ENCODE measurements at places on chromosomes 3 and 15.

- DNase-seq, result no peak
Observed at GRCh38 chr3:158789592-158789991, 12.3 kb upstream of the MFSD1 start.

- DNase-seq, result no peak
Observed at GRCh38 chr3:143158014-143158988, 38.7 kb downstream of the CHST2 start.

DNA sequence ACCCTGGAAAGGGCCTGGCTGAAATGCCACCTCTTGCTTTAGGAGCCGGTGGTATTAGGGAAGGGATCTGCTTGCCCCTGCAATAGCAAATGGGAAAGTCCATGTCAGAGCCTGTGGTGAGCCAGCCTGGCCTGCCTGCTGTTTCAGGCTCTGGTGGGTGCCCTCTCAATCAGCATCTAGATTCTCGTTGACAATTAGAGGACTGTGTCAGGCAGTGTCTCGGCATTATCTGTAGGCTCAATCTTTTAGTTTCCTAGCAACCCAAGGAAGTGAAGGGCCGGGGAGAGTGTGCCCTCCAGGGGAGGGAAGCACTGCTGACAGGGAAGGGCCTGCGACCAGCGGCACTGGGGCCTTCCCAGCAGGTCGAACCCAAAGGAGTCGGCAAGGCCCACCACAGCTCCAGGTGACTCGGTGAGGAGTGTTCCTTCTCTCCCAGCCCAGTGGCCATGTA, 42.1 kb downstream of the TLE3 start:
- DNase-seq, result peak; percentile 71

DNA sequence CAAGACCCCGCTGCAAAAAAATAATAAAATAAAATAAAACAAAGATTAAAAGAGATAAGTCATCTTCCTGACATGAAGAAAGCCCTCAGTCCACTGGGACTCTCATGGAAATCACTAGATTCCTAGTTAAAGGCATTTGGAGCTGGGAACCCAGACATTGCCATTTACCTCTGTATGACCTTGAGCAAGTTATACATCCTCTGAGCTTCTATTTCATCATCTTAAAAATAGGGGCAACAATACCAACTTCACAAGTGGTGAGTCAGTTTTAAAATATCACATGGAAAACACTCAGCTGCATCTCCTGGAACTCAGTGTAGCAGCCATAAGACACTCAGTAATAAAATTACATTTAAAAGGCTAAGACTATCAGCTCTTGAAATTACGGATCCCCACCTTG, 334.8 kb downstream of the ERC2 start:
- no peak for DNase-seq

DNA sequence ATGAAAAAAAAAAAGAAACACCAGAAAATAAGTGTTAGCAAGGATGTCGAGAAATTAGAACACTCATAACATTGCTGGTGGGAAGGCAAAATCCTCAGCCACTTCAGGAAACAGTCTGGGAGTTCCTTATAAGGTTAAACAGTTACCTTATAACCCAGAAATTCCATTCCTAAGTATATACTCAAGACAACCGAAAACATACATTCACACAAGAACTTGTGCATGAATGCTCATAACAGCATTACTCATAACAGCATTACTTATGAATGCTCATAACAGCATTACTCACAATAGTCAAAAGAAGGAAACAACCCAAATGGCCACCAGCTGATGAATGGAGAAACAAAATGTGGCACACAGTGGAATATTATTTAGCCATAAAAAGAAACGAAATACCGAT, 34.8 kb upstream of the DCP1A start:
- no peak for DNase-seq

- DNase-seq, result no peak
Observed at GRCh38 chr3:193890016-193890897, 245.7 kb upstream of the HES1 start.

DNA sequence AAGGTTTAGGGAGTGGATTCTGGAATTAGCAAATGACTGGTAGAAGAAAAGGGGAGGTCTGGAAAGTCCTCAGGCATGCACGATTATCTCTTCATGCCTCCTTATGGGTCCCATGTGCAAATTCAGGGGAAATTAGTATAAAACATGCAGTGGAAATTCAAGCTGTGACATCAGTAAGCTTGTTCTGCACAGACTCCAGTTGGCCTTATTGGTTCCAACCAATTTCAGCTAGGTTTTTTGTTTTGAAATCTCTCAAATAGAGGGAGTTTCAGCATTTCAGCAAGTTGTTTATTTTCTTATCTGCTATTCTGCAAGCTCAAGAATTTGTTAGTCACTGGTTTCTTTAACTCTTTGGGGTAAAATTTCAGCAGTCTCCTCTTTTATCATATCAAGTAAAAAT, 774 bp upstream of the TMCO5A start:
- DNase-seq, result no peak

- no peak for DNase-seq
Observed at GRCh38 chr3:16428612-16429011, 84.9 kb downstream of the RFTN1 start.

GRCh38 chr15:91704343-91704742, 149.2 kb upstream of the SLCO3A1 start:
- DNase-seq, result no peak

DNA sequence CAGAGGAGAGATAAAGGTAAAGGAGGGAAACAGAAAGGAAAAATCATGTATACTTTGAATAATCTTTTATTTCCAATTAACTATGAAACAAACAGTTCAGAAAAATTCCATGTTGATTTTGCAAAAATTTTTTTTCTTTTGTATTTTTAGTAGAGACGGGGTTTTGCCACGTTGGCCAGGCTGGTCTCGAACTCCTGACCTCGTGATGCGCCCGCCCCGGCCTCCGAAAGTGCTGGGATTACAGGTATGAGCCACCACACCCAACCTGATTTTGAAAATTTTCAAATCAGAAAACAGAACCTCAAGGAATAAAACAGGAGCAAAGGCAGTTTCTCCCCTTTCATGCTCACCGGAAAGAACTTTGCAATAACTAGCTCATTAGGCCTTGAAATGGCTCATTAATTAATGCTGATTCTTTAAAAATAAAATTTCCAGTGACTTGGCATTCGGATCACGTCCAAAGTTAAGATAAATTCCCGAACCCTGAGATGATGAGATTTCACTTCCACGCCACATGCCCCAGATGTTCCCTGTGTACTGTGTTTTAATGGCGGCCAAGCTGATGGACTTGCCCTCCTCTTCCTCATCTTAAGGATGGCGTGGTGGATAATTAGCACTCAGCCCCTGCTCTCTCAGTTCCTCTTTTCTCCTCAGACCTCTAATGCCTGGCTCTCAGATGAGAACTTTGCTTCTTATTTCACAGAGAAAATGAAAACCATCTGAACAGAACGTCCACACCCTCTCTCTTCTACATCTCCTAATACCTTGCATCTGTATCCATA, 10.8 kb downstream of the BCL2L10 start:
- no peak for DNase-seq

GRCh38 chr3:140630366-140630765, 47.5 kb upstream of the TRIM42 start:
- no peak for DNase-seq

DNA sequence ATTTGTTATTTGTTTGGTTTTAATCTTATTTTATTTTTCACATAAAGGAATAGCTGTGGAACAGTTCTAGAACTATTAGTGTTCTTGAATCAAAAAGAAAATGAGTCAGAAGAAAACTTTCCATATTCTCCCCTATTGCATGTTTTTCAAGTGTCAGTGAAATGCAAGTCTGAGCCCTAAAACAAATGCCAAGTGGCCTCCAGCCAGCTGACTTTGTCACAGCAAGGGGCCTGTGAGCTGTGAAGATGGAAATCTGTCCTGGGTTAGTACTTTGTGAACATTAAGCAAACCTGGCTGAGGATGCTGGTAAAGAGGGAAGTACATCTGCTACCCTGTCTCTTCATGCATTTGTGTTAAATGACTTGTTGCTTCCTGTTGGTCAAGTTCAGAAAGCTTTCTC, 14.2 kb downstream of the LRRC49 start:
- no peak for DNase-seq

GRCh38 chr3:39349080-39349479, 19.6 kb downstream of the CCR8 start:
- DNase-seq, result no peak

GRCh38 chr3:52176180-52176752, 21.7 kb upstream of the ALAS1 start:
- DNase-seq, result no peak

DNA sequence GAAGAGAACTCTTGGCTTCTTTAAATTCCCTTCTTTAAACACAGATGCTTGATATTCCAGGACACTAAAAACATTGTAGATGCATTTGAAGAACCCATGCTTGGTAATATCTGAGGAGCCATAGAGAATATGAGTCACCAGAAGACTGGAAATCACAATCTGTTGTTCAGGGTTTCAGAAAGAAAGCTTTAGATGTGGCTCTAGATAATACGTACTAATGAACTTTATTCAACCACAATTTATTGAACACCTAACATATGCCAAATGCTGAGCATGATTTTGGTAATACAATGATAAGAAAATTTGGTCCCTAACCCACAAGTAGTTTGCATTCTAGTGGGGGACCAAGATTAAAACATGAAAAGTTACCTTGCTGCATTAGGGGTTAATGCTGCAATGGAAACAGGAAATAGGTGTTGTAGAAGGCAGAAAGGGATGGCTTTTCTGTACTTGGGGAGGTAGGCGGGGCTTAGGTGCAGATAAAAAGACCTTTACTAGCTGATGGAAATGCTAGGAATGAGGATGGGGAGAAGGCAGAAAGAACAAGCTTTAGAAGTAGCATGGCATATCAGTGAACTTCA, 11.6 kb upstream of the PLD1 start:
- DNase-seq, result no peak
